ENCODE measurements at places on chromosomes 4 and X.

GRCh38 chr4:173174184-173174583 lies 5.6 kb downstream of the GALNT7 start:
- no peak for DNase-seq

DNA sequence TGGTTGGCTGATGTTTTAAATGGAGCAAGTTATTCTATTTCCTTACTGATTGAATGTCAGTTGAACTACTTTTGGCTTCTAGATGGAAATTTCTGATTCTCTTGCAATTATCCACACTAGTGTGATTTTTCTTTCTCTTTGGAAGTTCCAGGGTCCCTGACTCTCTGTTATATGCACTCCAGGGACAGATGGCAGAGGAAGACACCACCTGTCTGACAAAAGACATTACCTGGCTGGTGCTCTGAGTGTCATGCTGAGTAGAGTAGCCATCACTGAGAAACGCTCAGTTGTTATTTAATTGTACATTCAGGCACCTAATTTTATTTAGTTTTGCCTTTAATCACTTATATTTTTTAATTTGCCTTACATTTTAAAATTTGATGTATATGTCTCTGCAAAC lies 105.4 kb upstream of the TLL1 start:
- no peak for DNase-seq

DNA sequence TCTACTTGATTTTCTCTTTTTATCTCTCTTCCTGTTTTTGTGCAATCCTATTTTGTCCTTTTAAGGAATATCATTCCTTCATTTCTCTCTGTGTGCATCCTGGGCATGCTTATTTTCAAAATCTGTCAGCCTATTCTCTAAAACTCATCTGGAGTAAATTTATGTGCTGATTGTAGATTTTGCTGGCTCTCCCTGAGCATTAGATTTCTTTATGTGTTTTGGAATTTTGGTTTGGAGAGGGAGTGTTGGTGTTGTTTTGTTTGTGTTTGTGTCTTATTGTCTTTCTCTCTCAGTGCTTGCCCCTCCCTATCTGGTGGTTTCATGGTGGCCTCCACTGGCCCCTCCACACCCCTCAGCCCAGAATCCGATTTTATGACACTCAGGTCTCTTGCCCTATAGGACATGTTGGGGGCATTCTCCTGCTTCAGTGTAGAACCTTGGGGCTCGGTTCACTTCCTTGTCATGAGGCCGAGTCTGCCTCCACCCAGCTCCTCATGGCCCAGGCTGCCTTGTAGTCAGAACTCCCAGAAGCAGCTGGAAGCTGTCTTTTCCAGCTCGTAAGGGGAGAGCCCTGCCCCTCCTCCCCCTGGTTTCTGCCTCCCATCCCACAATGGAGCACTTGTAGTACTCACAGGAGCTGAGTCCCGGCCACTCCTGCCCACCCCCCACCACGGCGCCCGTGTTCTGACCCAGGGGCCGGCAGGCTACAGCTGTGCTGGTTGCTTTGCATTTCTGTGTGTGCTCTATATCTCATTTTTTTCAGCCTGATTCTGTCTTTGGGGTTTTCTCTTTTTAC lies 24.5 kb upstream of the PJA1 start:
- DNase-seq: no peak

GRCh38 chr4:104413487-104413886 lies 81.2 kb downstream of the CXXC4 start:
- DNase-seq: no peak

DNA sequence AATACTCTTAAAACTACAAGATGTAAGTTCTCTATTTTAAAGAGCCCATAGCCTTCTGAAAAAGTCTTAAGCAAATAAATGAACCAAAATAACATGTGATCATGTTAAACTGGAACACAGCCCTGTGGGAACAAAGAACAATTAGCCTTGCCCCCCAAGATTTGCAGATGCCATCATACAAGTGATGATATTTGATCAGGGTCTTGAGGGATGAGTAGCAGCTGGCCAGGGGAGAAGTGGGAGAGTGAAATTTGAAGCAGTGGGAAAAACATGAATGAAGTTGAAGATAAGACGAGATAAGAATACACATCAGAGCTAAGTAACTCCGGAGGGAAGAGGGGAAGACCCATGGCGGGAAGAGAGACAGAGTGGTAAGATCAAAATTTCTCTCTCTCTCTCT lies 450.1 kb upstream of the FTHL17 start:
- DNase-seq: no peak

- DNase-seq: no peak
Measured at GRCh38 chr4:42078184-42078801, 74.2 kb downstream of the BEND4 start.

DNA sequence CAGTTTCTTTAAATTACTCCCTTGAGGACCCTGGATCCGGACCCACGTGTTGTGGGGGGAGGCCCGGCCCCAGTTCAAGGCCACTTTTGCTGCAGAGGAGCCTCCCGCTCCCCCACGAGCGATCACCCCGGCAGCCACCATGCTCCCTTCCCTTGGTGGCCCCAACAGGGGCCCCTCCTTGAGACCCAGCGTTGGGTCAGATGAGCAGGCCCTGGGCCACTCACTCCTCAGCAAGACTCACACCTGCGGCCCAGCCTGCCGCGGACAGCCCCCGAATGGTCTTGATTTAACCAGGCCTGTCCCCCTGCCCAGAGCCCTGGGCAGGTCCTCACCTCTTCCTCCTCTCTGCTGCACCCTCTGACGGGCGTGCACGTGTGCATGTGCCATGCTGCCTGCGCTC lies 4.3 kb downstream of the CPLX1 start:
- DNase-seq: no peak

GRCh38 chr4:106618956-106619355 lies 250.4 kb upstream of the GIMD1 start:
- no peak for DNase-seq

- no peak for DNase-seq
Measured at GRCh38 chrX:93322110-93322509, 351.3 kb downstream of the NAP1L3 start.

- peak; percentile 2 for DNase-seq
Measured at GRCh38 chr4:144831971-144832370, 186.0 kb downstream of the HHIP start.

DNA sequence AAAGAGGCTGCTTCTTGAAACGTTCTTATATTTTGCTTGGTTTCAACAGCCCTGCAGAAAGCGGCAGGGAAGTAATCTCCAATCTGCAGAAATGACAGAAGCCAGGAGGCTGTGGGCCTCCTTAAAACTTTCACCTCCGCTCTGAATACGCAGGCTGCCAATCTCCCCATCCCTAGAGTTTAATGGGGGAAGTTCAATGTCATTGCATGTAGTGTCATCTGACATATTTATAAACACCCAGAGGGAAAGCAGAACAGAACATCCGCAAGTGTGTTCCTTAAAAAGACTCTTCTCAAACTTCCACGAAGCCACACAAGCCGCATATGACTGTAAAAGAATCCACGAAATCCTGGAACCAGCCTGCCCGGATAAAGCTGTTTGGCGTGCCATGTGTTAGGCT lies 148.8 kb upstream of the TBL1X start:
- DNase-seq: no peak

DNA sequence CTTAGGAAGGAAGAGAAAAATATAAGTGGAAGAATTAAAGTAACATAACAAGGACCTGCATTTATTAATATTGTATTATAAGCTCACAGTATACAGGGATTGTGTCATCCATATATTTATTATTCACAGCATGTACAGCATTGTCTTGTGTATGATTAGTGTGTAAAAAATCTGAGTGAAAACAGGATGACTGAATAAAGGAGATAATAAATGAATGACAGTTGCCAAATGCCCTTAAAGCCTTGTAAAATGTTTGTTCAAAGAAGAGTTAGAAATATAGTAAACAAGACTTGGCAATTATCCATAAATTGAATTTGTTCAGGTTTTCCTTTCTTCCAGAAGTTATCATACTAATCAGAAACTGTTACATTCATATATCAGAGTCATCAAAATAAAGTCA lies 172.7 kb downstream of the BTC start:
- no peak for DNase-seq

DNA sequence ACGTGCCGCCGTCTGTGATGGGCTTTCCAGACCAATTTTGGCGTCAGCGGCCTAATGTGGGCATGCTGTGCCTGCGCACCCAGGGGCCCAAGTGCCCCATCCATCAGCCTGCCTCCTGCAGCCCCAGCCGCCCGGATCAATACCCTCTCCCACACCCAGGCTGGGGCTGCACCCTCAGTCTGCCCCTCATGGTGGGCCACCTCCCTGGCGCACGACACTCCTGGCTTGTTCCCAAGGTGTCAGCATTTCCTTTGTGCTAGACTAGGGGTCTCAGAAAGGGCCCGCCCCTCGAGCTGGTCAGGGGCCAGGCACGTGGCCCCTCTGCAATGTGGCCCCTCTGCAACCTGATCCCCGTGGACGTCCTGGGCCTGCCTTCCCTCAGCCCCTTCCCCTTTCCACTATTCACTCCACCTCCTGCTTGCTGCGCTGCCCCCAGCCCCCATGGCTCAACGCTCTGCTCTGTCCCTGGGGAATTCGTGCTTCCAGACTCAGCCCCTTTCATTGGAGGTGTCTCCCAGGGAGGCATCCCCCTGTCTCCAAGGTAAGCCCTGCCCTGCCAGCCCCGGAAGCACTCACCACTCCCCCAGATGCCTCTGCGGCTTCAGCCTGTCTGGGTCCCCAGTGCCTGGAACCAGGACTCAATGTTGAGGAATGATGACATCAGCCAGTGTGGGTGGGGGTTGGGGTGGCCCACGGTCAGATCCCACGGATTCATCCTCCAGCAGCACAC lies 130.8 kb downstream of the HMX1 start:
- DNase-seq: no peak

- DNase-seq: no peak
Measured at GRCh38 chr4:22215084-22215483, 266.5 kb upstream of the KCNIP4 start.

- no peak for DNase-seq
Measured at GRCh38 chr4:123812066-123812390, 415.4 kb downstream of the SPRY1 start.

- DNase-seq: no peak
Measured at GRCh38 chr4:155529716-155530115, 136.9 kb upstream of the GUCY1A1 start.

DNA sequence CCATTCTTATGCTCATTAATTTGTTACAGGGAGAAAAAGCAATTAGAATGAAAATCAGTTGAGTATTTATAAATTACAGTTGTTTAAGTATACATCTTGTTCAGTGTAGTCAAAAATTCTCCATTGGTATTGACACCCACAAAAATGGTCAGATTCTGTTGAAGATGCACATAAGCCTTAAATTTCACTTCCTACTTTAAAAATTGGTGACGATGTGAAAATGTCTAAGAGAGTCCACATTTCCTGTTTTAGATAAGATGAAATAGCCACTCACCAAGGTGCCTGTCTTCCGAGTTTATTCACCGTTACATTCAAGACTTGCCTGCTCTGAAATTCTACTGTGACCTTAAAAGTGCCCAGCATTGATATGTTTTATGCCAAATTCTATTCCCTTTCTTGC lies 93.6 kb downstream of the GPR143 start:
- no peak for DNase-seq

DNA sequence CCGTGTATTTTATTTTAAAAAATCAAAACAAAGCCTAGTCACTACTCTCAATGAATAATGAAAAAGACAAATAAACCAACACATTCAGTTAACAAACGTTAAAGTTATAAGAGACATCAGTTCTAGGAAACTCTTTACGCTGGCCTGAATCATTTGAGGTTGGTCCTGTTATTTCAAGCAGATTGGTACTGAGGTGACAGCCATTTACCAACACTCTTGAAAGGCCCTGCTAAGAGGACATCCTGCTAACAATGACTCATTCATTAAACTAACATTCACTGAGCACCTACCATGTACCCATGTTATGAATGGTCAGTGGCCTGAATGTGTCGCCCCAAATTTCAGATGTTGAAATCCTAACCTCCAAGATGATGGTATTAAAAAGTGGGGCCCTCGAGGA lies 57.1 kb upstream of the ADGRG2 start:
- no peak for DNase-seq
